HTR-8/SVneo (cell line): ENCODE measurements at places on chromosomes 1 and 21.

DNA sequence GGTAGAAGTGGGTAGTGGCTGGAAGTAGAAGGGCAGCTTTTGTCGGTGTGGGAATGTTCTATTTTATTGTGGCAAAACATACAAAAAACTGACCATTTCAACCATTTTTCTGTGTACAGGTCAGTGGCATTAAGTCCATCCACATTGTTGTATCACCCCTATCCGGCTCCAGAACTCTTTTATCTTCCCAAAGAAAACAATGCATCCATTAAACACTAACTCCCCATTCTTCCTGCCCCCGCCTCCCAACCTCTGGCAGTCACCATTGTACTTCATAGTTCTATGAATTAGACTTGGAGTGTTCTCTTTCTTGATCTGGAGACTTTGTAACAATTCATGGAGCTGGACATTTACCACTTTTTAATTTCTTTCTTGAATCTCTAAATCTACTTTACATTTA lies 55.7 kb downstream of the DEGS1 start:
- no peak for DNase-seq

GRCh38 chr1:229714964-229715603 lies 89.0 kb downstream of the URB2 start:
- no peak for DNase-seq

- DNase-seq: no peak
These were observed 2.2 kb upstream of the KRTAP10-4 start for GRCh38 chr21:44571296-44571695.

GRCh38 chr1:99643021-99643779 lies 2.7 kb upstream of the PALMD start:
- DNase-seq: no peak

- no peak for DNase-seq
These were observed 11.0 kb downstream of the KCNC4 start for GRCh38 chr1:110221119-110221518.

- no peak for DNase-seq
These were observed 154.6 kb downstream of the PLPPR5 start for GRCh38 chr1:98849969-98850636.

DNA sequence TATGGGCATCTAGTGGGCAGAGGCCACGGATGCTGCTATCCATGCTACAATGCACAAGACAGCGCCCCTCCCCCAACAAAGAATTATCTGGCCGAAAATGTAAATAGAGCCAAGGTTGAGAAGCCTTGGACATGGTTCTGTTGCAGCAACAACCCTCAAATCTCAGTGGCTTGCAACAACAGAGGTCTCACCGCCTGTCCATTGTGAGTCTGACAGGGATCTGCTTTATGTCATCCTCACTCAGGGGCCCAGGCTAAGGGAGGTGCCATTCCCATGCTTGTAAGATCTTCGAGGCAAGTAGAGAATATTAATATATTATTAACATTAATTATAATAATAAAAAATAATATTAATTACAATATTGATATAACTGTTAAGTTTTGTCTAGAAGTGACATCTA lies 9.5 kb upstream of the PITHD1 start:
- no peak for DNase-seq

DNA sequence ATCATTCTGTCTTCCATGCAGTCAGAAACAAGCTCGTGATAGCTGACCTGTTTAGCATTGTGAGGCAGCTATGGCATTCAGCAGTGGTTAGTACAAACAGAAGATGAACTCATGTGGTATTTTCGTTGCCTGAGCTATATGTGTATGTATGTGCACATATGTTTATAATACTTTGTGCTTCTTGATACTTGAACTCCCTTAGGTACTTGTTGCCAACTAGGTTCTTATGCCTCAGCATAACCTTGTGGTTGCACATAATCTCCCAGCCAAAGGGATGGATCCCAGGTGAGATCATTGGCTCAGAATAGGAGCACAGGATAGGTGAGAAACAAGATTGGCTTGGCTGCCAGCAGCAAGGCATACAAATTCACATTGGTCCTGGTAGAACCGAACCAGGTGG lies 86.1 kb downstream of the VPS26C start:
- DNase-seq: no peak

- DNase-seq: no peak
These were observed 8.9 kb upstream of the RAB3GAP2 start for GRCh38 chr1:220281159-220281574.

DNA sequence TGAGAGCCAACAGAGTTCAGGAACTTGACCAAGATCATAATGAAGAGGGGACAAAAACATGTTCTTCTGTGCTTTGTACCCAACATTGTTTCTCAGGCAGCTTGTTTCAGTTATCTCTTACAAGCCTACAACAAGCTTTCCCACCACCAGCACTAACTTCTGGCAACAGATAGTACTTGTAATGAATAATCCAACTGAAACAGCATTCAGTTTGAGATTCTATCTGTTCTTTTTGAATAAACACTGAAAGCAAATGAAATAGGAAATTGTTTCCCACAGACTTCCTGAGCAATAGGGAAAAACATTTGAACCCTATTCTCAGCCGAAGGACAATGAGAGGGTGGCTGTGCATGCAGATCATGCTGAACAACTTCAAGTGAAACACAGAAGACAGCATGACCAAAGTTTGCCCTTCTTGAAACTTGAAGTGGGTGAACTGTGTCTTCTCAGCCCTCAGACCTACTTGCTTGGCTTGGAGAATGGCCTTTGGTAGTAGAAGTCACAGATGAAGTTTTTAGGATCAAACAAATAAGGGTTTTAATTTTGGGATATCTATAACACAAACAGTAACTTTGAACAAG lies 11.2 kb upstream of the HOOK1 start:
- DNase-seq: no peak

DNA sequence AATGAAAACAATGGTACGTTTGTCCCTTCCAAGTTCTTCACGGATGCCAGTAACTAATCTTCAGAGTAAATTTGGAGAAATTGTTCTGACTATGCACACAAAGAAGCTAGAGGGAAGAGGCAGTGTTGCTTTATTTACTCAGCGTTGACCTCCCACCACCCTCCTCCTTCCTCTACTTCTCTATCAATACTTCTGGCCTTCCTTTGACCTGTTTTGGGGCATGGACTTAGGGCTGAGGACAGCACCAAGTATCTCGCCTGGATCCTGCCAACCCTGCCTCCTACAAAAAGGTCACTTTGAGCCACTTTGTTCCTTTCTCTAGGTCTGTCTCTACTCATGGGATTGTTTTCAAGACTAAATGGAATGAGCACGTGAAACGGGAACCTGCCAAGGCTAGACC lies 282.6 kb downstream of the DSCAM start:
- DNase-seq: no peak

- no peak for DNase-seq
These were observed 226.1 kb downstream of the DNAH14 start for GRCh38 chr1:225155555-225155954.

- DNase-seq: no peak
These were observed 37.2 kb upstream of the TSPEAR start for GRCh38 chr21:44748621-44749020.

DNA sequence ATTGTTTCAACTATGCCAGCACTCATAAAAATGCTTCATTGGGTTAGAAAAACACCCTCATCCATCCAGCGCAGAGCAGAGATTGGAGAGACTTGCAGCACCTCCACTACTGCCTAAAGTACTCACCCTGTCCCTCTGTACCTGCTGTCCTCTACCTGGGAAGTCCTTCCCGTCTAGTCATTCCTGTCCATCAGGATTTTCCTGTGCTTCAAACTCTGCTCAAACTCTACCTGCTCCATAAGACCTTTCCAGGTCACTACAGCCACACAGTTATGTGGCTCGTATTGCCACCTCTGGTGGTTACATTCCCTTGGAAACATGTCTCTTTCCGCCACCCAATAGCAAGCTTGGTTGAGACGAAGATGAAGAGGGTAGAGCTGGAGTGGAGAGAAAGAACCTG lies 7.2 kb downstream of the OVGP1 start:
- no peak for DNase-seq

GRCh38 chr1:7767176-7767575 lies 3.9 kb upstream of the VAMP3 start:
- DNase-seq: no peak

- peak; percentile 69 for DNase-seq
These were observed 30.9 kb downstream of the PDE9A start for GRCh38 chr21:42684109-42684916.

DNA sequence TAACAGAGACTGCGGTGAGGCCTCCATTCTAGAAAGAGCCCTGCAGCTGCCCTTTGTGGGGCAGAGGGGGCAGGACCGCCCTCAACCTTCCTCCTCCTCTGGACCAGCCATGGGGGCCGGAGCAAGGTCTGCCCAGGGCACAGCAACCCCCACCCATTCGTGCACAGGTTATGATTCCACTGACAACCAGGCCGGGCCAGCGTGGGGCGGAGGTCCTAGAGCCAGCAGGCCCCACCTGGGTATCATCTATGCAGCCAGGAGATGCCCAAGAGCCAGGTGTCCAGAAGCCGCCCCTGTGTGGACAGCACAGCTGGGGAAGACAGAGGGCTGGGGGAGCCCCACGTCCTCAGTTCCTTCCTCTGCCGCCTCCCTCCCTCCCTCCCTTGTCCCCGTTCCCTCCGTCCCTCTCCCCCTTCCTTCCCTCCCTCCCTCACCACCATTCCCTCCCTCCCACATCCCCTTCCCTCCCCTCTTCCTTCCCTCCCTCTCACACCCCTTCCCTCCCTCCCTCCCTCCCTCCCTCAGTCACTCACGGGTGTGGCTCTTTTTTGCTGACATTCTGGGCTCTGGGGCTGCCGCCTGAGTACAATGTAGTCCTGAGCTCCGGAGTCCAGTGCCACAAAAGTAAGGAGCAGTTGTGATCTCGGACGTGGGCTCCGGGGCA lies 12.3 kb downstream of the RNF223 start:
- DNase-seq: no peak

GRCh38 chr1:232367293-232367692 lies 262.6 kb downstream of the SIPA1L2 start:
- no peak for DNase-seq

GRCh38 chr1:6731905-6732304 lies 30.3 kb upstream of the DNAJC11 start:
- DNase-seq: no peak

GRCh38 chr1:40662151-40662550 lies 3.3 kb downstream of the RIMS3 start:
- DNase-seq: no peak

DNA sequence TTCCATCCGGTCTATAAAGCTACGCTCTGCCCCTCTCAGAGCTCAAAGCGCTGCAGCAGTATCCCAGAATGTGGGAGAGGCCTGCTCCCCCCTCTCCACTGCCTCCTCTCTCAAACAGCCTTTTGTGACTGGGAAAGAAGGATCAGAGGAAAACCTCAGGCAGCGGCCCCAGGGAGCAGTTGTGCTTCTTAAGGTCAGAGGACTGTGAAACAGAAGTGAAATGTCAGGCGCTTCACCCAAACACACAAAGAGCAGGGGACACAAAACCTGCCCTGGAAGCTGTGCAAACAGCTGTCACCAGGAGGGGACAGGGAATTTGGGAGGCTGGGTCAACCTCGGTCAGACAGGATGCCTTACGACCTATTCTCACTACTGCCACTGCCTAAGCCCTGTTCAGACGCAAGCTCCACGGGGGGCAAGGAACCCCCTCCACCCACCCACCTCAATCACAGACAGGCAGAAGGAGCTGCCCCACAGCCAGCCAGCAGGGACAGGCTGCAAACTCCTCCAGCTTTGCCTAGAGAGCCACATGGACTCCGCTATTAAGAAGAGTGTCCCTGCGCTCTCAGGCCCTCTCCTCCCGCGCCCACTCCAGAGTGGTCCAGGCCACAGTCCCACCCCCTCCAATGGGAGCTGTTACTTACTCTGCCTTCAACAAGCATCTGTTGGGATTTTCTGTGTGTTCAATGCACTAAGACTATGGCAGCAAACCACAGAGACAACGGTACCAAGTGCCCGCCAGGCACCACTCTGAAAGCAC lies 14.6 kb downstream of the SSBP3 start:
- no peak for DNase-seq

GRCh38 chr1:225917536-225917935 lies 6.5 kb downstream of the PYCR2 start:
- no peak for DNase-seq

- DNase-seq: no peak
These were observed 160.0 kb downstream of the PLXNA2 start for GRCh38 chr1:208084220-208084619.

- no peak for DNase-seq
These were observed 32.7 kb upstream of the MTR start for GRCh38 chr1:236762410-236762809.

- peak; percentile 75 for DNase-seq
These were observed 37.1 kb upstream of the EPB41 start for GRCh38 chr1:28877132-28877781.

DNA sequence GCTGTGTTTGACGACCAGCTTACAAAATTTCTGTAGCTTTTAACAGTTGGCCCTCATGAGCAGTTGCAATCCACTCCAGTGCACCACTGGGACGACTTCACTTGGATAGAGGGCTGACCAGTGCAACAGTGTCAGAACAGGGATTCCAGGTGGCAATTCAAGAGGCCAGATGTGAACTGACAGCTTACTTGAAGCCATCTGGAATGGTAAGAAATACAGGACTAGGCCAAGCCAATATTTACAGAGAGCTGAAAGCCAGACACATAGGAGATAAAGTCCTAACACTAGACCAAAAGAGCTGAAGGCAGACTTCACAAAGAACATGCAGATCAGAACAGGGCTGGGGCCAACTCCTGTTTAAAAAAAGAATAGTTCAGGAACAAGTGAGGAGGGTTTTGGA lies 93.5 kb upstream of the NFIA start:
- DNase-seq: no peak

- DNase-seq: no peak
These were observed 176.8 kb upstream of the SYT6 start for GRCh38 chr1:114330451-114330983.

DNA sequence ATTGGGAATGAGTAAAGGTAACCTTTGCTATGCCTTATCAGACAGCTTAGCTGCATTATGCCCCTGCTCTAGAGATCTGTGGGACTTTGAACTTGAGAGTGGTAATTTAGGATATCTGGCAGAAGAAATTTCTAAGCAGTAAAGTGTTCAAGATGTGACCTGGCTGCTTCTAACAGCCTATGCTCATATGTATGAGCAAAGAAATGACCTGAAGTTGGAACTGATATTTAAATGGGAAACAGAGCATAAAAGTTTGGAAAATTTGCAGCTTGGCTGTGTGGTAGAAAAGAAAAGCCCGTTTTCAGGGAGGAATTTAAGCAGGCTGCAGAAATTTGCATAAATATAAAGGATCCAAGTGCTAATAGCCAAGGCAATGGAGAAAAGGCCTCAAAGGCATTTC lies 90.4 kb downstream of the HHIPL2 start:
- DNase-seq: no peak

GRCh38 chr1:114224196-114224907 lies 70.7 kb upstream of the SYT6 start:
- no peak for DNase-seq

DNA sequence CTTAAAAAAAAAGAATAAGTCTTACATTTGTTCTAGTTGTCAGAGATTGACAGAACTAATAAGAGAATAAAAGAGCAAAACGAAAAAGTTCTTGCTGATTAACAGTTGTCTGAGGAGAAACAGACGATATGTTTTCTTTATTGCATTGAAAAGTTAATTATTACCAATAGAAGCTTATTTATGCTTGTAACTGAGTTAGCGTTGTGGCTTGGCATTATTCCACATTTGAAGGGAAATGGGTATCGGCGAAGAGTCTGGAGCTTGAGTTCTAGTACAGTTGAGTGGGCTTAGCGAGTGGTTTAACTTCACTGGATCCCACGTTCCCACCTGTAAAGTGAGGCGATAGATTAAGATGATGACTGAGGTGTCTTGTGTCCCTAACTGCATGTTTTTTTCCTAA lies 109.0 kb downstream of the SDCCAG8 start:
- DNase-seq: no peak

GRCh38 chr1:94332952-94333351 lies 85.2 kb upstream of the ABCD3 start:
- DNase-seq: no peak
